Stimulated activated naive B cell treated with anti-CD40 and anti-IgM and Interleukin-4, amounts not matched to agents 10 μg/mL and 1 μg/mL and 100 μg/mL, for 72 hours (primary cell): ENCODE measurements at places on chromosomes 3 and 15.

DNA sequence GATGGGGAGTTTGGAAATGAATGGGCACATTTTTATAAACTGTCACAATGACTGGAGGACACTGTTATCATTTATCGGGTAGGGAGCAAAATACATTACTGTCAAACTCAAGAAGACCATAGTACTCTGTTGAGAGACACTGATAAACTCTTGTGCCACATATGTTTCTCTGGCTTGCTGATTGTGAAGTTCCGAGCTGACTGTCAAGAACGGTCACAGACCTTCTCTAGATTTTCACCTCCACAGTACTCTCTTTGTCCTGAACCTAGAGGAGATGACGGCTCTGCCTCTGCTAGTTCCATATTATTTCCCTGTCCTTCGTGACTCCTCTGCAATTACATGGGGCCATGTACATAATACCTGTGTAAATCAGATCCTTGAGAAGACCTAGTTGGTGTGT is 451.9 kb downstream of the LPP start:
- no peak for DNase-seq

DNA sequence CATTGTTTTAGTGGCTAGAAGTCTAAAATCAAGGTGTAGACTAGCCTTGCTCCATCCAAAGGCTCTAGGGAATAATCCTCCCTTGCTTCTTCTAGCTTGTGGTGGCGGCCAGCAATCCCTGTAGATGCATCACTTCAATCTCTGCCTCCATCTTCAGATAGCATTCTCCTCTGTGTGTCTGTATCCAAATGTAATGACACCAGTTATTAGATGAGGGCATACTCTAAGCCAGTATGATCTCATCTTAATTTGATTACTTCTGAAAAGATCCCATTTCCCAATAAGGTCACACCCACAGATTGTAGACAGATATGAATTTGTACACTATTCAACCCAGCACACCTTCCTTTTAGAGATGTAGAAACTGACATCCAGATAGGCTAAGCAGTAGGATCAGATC is 334.5 kb upstream of the KCNMB2 start:
- no peak for DNase-seq

DNA sequence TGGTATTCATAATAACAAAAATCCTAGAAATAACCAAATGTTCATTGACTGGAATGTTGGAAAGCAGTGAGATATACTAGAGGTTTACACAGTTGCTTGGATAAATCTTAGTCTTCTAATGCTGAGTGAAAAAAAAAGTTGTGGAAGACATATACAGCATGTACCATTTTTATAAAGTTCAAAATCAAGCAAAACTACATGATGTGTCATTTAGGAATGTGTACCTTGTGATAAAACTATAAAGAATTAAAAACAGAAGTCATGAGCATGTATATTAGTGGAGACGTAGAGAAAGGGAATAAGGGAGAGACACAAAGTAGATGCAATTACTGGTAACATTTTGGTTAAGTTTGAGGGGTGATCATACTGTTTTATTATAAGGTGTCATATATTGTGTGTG is 45.2 kb downstream of the FBXL2 start:
- DNase-seq, result no peak

- no peak for DNase-seq
These were observed 9.8 kb upstream of the RUVBL1 start for GRCh38 chr3:128133273-128133883.

DNA sequence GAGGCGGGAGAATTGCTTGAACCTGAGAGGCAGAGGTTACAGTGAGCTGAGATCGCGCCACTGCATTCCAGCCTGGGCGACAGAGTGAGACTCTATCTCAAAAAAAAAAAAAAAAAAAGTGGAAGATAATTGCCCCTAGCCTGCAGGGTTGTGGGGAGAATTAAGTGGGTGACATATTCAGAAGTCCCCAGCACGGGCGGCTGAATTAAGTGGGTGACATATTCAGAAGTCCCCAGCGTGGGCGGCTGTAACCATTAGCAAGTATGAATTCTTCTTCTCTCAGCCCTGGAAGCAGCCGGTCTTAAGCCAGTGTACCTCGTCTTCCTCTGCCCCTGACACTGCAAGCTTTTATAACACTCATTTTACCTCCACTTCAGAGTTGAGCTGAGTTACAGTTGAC is 44.7 kb downstream of the FBLN2 start:
- no peak for DNase-seq

- DNase-seq, result no peak
These were observed 248.8 kb upstream of the TPM1 start for GRCh38 chr15:62793752-62794144.

GRCh38 chr3:4581498-4581897 is 88.3 kb downstream of the ITPR1 start:
- no peak for DNase-seq

- no peak for DNase-seq
These were observed 123.3 kb upstream of the CMC1 start for GRCh38 chr3:28118087-28118486.

- no peak for DNase-seq
These were observed 51.8 kb downstream of the SMAD6 start for GRCh38 chr15:66753687-66754377.

DNA sequence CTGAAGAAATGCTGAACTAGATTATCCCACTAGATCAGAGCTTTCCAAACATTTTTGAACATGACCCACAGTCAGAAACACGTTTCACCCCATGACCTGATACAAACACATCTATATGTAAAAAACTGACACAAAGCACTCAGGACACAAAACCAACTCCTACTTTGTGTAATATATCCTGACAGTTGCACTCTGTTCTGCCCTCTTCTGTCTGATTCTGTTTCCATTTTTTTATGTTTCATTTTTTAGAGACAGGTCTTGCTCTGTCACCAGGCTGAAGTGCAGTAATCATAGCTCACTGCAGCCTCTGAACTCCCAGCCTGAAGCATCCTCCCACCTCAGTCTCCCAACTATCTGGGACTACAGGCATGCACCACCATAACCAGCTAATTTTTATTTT is 15.8 kb upstream of the RFTN1 start:
- DNase-seq, result no peak

- DNase-seq, result no peak
These were observed 398.3 kb downstream of the MFSD1 start for GRCh38 chr3:159200176-159200575.

GRCh38 chr15:93515256-93516051 is 426.4 kb upstream of the RGMA start:
- DNase-seq, result no peak

- no peak for DNase-seq
These were observed 26.1 kb downstream of the GOLGA6L2 start for GRCh38 chr15:23420806-23421575.

DNA sequence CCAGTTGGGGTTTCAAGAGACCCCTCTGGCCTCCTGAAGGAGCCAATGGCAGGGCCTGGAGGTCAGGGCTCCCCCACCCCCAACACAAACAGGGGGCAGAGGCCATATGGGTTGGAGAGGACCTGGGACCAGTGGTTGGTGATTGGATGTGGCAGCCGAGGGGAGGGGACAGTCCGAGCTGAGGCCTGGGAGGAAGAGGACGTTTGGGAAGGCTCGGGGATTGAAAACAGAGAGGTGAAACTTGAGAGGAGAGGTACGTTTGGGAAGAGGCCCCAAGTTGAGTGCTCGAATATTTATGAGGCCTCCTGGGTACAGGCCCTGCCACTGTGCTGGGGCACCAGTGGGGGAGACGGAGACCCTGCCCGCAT is 53.7 kb downstream of the DNAJB8 start:
- DNase-seq, result no peak

DNA sequence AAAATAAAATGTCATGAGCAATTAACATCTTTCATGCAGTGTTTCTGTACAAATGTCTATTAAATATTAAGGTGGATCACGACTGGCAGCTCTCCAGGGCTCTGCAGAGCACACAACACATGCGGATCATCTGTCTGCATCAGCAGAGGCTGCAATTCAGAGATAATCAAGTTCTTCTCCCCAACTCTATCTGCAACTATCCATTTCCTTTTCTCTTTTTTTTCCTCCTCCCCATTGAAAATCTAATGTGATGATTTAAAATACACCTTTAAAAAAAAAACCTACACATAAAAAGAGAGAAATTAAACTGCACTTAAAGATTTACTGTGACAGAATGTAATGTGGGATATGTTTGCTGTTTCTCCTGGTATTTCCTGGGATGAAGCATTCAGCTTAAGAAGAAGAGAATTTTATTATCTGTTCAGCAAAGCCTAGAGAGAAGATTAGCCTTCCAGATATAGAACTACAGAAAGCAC is 352.6 kb upstream of the CCDC54 start:
- no peak for DNase-seq

GRCh38 chr15:98894312-98894711 is 113.3 kb downstream of the PGPEP1L start:
- DNase-seq, result no peak

DNA sequence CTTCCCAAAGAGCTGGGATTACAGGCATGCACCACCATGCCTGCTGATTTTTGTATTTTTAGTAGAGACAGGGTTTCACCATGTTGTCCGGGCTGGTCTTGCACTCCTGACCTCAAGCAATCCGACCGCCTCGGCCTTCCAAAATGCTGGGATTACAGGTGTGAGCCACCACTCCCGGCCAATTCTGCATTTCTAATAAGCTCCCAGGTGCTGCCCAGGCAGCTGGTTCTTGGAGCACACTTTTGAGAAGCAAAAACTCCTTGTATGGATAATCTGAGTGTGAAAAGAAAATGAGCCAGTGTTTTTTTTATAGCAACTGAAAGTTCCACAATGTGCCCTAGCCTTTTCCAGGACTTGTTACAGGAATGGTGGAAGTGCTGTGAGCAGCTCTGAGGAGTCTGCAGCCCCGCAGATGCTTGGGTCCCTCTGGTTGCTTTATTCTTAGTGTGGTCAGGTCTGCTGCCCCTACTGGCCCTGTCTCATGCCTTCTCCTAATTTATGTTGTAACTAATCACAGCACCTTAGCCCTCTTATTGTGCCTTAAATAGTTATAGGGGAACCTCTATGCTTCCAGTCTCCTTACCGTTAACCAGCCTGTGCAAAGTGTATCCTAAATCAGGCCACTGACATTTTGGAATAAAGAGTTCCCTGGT is 13.5 kb upstream of the KCNAB1 start:
- no peak for DNase-seq

DNA sequence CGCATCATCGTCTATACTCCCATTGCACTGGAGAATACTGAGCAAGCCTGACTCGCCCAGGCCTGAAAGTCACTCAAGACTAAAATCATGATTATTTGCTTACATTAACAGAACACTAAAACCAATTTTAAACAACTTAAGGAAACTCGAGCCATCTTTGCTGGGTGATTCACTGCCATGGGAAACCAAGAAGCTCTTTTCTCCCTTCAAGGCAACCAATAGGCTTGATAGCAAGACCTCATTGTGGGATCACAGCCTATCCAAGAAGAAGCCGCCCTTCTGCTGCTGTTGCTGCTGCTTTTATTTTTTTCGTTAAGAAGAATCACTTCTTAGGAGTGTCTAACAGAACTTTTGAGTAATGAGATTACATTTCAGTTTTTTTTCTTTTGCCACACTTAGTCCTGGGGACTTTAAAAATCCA is 479.4 kb downstream of the FOXP1 start:
- DNase-seq, result no peak

DNA sequence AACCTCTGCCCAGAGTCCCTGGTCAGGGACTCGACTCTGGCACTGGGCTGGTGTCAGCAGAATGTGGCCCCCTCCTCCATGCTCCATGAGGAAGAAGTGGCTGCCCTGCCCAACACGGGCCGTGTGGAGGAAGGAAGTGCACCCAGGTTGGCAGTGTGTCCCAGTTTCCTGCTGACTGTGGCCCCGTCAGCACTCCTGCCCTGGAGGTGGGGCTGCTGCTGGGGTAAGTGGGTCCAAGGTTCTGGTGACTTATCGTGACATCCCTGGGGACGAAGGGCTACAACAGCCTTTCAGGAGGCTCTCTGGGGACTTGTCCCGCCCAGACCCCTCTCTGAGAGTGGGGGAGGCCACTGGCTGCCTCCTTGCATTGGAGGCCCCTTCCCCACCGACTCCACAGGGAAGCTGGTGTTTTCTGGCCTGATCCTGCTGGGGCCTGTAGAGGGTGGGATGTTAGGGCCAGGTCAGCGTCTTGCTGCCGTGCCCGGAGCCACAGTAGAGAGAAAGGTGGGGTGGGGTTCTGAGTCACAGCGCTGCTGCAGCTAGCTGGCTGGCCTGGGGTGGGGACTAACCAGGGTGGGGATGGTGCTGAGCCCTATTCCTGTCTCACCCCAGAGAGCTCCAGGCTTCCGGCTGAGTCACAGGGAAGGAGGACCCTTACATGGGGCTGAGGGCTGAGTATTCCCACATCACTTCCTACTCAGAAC is 10.5 kb downstream of the SEMA4B start:
- no peak for DNase-seq

GRCh38 chr3:85075663-85076062 is 116.9 kb downstream of the CADM2 start:
- no peak for DNase-seq

GRCh38 chr3:177760803-177761202 is 563.5 kb upstream of the TBL1XR1 start:
- DNase-seq, result no peak

GRCh38 chr3:72189339-72189738 is 404.4 kb upstream of the PROK2 start:
- DNase-seq, result no peak

- DNase-seq, result no peak
These were observed 30.6 kb upstream of the RASA2 start for GRCh38 chr3:141456301-141456625.

DNA sequence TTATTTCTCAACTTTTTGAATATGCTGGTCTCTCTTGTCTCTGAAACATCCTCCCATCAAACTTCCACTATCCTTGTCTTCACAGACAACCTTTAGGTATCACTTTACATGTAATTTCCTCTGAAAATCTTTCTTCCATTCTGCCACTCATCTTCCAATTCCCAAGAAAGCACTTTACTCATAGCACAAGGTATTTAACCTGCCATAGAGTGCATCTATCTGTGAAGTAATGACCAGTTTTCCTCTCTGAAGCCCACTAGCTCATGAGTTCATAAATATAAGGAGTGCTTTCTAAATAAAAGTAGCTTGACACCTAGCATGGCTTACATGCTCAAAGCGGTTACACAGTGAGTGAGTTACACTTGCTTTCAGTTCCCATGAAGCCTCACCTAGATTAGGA is 160.7 kb upstream of the CMC1 start:
- no peak for DNase-seq

- DNase-seq, result no peak
These were observed 192.8 kb upstream of the TTC14 start for GRCh38 chr3:180409170-180409569.

DNA sequence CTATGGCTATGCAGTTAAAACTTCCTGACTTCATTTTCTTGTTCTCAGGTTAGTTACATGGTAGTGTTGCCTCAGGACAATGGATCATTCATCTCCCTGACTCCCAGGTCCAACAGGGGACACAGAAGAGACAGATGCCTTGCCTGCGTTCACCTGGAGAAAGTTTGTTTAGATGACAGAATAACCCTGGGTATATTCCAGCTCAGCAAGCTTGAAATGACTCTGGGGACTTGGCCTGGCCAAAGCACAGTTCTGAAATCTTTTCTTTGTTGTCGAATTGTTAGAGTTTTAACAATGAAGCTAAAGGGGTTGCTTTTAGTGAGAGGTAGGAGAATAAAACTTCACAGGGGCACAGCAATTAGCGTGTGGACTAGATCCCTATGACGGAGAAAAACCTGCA is 206.1 kb downstream of the PDZRN3 start:
- DNase-seq, result no peak
